ENCODE measurements at places on chromosomes 3 and 15.
A peak's percentile ranks its signal among the peaks of the same experiment; 100 is the strongest.

- no peak for DNase-seq
Measured at GRCh38 chr15:42719043-42719442, 17.9 kb downstream of the CDAN1 start.

GRCh38 chr3:156674911-156675829, 780 bp downstream of the TIPARP start:
- peak; percentile 49 for DNase-seq

DNA sequence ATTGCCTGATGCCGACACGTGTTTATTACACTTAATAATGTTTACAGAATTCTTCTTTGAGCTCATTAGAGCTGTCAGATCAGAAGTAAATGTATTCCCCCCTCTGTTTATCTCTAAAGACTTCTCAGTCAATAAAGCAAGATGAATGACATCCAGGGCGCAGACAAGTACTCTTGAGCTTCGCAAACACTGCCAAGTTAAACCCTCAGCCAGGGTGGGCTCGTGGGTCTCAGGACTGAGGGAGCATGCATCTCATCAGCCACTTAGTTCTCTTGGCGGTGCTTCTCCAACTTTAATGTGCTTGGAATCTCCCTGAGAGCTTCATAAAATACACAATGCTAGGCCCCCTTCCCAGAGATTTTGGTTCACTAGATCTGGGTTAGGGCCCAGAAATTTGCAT, 333.9 kb upstream of the THRB start:
- DNase-seq, result no peak

- no peak for DNase-seq
Measured at GRCh38 chr3:53650424-53650823, 156.0 kb downstream of the CACNA1D start.

DNA sequence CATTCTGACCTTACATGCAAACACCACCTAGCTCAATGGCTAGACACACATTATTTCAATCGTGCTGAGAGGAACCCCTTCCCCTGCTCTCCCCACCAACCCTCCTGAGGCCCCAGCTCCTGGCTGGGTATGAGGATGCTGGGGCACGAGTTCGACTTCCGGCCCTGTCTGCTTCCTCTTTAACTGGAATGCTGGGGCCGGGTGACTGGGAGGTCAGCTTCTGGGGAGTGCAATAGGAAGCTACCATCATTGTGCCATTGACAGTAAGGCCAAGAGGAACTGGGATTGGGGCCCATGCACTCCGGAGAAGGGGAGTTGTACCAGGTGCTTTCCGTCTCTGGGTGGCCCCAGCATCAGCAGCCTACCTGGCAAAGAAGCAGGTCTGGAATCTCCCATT, 15.6 kb upstream of the TLE3 start:
- no peak for DNase-seq

GRCh38 chr3:192277477-192277876, 449.9 kb downstream of the FGF12 start:
- DNase-seq, result no peak

DNA sequence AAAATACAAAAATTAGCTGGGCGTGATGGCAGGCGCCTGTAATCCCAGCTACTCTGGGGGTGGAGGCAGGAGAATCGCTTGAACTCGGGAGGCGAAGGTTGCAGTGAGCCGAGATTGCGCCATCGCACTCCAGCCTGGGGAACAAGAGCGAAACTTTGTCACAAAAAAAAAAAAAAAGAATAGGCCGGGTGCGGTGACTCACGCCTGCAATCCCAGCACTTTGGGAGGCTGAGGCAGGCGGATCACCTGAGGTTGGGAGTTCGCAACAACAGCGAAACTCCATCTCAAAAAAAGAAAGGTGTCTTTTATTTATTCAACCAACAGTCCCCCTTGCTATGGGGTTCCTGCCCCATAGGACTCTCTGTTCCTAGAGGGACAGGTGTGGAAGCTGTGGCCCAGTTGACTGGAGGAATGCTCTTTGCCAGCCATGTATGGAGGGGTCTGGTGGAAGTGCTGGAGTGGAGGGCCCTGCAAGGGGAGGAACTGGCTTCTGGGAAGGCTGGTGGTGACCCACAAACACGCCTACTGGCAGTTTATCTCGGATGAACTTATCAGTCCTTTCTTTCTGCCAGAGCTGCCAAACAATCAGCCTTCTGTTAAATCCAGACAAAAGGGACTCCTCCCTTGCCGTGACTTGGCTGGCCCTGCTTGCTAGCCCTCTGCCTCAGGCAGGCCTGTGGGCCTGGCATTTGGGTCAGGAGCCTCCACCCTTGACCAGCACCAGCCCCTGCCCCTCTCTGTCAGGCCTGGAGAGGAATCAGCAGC, 4.6 kb upstream of the DAG1 start:
- no peak for DNase-seq

Measured in fibroblast of skin of abdomen (primary cell).